ENCODE measurements at places on chromosomes 7 and 10. TPM values are rescaled to one million over a fixed set of nuclear protein-coding genes. Genes with fewer than 3 reads are reported as not detected.

Gene CTAGE15
- total RNA-seq = not detected

- DNase-seq = no peak
These were observed 60.6 kb upstream of the AUTS2 start for GRCh38 chr7:69537691-69538090.

DNA sequence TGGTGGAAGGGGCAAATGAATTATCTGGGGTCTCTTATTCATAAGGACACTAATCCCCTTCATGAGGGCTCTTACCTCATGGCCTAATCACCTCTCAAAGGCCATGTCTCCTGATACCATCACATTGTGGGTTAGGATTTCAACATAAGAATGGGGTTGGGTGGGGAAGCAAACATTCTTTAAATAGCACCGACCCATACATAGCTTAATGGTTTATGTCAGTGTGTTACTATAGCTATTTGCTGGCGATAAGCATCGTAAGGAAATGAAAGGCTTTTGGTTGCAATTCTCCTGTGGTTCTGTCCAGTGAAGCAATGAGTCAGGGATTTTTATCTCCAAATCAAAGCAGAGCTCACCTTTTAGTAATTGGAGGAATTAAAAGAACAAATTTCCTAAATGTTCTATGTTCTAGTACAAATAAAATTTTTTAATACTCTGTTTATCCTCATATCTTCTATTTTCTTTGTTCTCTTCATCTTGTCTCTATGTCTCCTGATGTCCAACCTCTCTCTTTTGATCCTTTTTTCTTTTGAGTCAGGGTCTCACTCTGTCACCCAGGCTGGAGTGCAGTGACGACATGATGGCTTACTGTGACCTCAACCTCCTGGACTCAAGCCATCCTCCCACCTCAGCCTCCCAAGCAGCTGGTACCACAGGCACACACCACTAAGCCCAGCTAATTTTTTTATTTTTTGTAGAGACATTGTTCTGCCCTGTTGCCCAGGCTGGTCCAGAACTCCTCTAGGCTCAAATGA, 57.0 kb upstream of the GLCCI1 start:
- no peak for DNase-seq

Gene RARRES2
- 170 TPM for total RNA-seq

- no peak for DNase-seq
These were observed 182.8 kb upstream of the KAT6B start for GRCh38 chr10:74643596-74643975.

GRCh38 chr10:10056961-10057360, 960.7 kb upstream of the CELF2 start:
- no peak for DNase-seq

GRCh38 chr10:132861116-132861691, 75.3 kb upstream of the NKX6-2 start:
- DNase-seq = no peak

Gene FLNC
- 932 TPM for total RNA-seq

DNA sequence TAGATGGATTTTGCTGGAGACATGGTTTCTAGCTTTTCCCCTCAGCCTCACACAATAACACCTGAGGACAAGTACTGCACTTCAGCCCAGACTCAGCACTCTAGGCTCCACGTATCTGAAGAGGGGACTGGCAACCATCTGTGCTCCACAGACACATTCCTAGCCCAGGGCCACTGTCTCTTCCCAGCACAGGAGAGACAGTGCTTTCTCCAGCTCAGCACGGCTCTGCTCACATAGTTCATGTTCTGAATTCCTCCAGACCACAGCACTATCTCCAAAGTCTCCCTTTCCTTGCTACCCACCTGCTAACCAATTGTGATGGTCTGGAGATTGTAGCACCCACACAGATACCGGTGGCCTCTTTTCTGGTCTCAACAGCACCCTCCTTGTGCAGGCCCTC, 114.5 kb downstream of the HTR7 start:
- no peak for DNase-seq

GRCh38 chr10:69881202-69881601, 79.5 kb downstream of the COL13A1 start:
- no peak for DNase-seq

DNA sequence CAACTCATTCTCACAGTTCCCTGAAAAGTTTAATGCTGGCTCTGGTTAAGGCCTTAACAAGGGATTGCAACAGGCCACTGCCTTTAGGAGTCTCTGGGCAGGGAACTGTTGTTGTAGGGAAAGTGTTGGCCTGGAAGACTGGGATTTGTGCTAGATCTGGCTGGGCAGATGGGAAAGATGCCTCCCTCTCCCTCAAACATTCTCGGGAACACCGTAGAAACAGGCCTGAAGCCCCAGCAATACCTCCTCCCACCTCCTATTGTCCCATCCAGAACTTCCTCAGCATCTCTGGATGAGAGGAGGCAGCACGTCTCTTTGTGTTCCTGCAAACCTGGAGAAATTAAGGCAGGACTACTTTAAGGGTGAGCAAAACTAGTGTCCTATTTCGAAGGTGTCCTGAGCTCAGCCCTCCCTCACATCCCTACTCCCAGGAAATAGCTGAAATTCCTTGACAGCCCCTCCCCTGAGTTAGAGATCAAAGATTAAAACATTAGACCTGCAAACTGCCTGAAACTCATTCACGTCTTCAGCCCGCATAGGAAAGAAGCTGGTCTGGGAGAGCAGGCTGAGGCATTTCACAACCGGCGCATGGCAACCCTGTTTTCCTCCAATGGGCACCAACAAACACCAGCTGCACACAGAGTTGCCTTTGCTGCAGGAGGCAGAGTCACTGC, 10.9 kb upstream of the MAP3K8 start:
- no peak for DNase-seq

GRCh38 chr10:63697956-63698786, 177.0 kb downstream of the REEP3 start:
- DNase-seq = no peak

DNA sequence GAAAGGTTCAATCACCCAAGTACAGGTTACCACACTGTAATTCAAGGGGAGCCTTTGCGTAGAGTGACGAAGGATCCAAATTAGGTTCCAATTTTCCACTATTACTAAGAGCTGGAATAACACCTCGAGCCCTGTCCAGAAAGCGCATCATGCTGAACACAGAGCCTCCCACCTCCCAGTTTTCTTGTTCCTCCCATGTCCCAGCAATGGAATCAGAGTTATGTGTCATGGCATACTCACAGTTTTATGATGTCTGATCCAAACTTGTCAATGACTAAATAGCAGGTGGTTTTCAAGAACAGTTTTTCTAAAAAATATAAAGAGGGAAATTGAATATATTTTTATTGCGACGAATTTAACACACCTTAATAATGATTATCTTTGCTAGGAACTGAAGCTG, 50.6 kb downstream of the AOAH start:
- DNase-seq = no peak

GRCh38 chr10:17668435-17669184, 24.7 kb downstream of the STAM start:
- DNase-seq = no peak

DNA sequence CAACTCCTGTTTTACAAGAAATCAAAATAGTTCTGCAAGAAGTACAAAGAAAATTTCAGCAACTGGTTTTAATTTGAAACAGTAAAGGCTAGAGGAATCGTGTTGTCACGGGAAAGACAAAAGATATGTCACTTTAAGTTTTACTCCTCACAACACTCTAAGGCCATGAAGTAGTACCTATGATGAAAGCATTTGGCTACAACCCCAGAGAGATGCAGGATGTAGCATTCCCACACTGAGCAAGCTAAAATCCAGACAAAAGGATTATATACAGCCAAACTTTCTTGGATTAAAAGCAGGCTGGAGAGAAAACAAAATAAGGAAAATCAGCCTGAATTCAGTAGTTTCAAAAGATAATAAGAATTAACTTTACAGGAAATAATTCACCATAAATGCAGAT, 245.5 kb upstream of the STEAP1 start:
- no peak for DNase-seq

DNA sequence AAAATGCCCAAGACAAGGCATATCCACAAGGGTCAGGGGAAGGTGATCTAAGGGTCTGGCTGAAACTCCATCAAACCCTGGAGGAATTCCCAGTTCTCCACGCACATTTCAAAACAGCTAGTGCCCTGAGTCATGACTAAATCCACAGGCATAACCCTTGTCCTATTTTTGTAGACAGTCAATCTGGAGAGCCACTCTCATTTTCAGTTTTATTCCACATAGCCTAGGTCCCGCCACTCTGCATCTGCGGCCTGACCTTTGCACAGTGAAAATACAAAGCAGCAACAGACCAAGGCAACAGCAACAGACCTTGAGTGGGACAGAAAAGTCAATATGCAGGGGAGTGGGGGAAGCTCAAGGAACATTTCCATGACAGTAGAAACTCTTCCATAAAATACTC, 201.4 kb upstream of the NPVF start:
- no peak for DNase-seq

- no peak for DNase-seq
These were observed at the start of gene RPP30 for GRCh38 chr10:90871766-90872647. Gene RPP30 (plus strand): TSS chr10:90871974. CDS start chr10:90871987, 13 bp downstream.

DNA sequence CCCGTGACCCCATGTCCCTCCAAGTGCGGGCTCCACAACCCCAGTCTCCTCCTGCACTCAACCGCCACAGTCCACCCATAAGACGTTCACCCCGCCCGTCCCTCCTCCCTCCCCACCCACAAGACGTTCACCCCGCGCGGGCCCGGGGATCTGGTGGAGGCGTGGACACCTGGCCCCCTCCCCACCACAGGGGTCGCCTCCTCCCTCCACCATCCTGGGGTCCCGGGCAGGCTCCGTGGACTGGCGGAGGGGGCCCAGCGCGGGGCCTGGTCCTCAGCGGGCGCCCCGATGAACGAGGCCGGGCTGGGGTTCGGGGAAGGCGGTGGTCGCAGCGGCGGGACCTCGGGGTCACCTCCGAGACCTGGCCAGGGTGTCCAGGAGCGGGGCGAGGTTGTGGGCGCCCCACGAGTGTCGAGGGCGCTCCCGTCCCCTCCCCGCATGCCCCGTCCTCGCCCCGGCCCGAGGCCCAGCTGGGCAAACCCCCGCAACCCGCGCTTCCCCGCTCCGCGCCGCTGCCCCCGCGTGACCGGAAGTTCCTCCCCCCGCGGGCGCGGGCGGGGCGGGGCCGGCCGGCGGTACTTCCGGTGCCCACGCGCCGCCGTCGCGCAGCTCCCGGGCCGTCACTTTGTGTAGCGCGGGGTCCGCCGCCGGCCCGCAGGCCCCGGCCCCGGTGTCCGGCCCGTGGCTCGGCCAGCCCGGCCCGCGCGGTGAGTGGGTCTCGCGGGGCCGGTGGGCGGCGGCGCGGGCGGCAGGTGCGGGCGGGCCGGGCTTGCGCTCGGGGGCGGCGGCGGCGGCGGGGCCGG, at the start of gene ZNF316:
Gene ZNF316, plus strand, starts transcription at position 578 of the 803 bp plus-strand sequence. CDS start 5,092 bp downstream, outside the sequence.
- DNase-seq = no peak

- no peak for DNase-seq
These were observed 6.1 kb downstream of the LRRN3 start for GRCh38 chr7:111096997-111097396.

DNA sequence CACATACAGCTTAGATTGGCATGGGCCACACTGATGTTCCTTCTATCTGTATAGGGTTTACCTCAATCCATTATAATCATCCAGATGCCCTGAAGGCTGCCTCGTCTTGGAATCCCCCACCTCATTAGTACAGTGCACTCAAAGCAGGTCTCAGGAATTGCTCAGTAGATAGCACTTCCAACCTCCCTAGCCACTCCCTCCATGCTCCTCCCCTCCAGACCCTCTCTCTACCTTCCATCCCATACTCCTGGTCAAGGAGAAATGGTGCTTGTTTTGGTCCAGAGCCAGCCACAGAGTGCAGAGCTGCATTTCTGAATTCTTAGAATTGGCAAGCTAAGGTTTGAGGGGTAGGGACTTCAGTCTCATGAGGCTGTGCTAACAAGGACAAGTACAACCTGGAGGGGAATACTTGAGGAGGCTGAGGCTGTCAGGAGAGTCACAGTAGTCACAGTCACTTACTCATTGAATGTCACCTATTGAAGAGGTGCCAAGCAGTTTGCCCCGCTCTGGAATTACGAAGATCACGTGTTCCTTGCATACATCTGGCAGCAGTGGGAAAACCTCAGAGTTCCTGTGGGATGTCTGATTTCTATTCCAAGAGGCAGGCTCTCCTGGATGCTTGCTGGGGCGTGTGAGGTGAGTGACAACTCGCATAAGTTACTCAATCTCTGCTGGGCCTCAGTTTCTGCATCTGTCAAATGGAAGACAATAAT, 60.7 kb upstream of the ZNF746 start:
- no peak for DNase-seq

GRCh38 chr7:155722118-155722517, 77.7 kb downstream of the RBM33 start:
- DNase-seq = no peak

DNA sequence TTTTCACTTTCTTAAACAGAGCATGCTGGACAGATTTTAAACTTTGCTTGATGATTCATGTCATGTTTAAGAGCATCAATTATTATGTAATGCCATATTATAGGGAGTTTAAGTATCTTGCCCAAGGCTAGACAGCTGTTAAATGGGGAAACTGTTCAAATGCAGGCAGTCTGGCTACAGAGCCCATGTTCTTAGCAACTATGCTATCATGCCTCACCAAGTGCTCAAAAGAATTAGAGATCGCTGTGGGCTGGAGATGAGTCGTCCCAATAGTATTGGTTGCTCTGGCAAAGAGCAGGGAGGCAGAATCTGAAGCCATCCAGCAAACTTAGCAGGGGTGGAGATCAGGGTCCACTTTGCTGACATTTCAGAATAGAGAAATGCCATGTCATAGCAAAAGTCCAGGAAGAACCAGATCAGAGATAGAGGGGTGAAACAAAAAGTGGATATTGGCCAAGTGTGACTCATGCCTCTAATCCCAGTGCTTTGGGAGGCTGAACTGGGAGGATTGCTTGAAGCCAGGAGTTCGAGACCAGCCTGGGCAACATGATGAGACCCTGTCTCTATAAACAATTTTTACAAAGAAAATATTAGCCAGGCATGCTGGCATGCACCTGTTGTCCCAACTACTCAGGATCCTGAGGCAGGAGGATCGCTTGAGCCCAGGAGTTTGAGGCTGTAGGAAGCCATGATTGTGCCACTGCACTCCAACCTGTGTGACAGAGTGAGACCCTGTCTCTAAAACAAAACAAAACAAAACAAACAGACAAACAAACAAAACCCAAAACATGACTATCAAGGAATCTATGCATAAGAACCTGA, 57.8 kb downstream of the BAMBI start:
- no peak for DNase-seq

Gene KCNH2
- total RNA-seq = 29.8 TPM

Gene PTPN12
- 126 TPM for total RNA-seq

Gene PON3
- total RNA-seq = 0.63 TPM

GRCh38 chr7:87021285-87021684, 38.2 kb downstream of the ELAPOR2 start:
- DNase-seq = no peak

DNA sequence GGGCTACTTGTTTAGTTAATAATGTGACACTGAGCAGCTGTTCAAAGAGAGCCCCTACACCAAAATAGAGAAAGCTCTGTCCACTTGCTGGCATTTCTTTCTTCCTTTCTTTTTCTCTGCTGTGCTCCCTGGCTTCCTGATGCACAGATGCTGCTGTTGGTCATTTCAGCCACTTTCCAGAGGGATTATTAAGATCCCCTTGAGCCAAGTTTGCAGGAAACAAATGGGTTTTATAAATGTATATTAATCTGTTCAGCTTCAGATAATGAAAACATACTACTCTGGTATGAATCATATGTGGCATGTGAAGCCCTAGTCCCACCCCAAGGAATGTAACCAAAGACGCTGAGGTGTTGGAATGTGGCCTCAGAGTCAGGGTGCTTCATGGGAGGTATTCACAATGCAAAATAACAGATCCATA, 638.2 kb upstream of the FZD8 start:
- no peak for DNase-seq

- no peak for DNase-seq
These were observed 9.8 kb upstream of the AEBP1 start for GRCh38 chr7:44094365-44094764.

- DNase-seq = no peak
These were observed 55.7 kb downstream of the YKT6 start for GRCh38 chr7:44256459-44256858.

Data from esophagus muscularis mucosa (tissue), 4 donors.